ENCODE measurements at places on chromosomes 5 and 9.

DNA sequence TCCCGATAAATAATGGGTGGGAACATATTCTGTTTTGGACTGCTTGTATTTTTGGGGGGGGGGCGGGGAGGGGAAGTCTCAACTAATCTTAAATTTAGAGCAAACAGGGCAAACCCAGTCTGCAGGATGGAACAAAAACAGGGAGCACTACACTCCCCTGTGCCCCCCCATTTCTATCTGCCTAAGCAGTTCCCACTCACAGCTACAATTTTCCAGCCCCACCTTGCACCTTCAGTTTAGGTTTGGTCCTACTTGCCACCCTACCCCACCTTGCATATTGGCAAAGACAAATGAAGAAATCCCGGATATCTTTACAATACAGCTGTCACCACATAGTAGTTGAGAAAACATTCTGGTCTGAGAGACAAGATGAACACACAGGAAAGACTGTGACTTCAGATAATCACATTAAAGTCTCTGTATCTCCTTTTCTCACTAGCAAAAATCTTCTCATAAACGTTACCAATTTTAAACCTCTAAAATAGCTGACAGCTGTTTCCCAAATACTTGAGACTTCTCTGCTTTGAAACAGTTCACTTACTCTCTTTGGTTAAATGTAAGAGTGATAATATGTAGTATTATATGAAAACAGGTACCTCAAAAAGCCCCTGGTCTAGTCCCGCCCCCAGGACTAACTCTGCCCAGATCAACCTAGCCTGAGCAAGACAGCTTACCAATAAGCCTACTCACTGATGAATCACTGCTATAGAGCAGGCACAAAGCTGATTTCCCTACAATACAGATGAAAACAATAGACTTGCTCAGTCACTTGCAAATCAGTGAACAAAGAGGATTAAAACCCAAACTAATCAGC, 5.2 kb upstream of the RAPGEF6 start:
- no peak for DNase-seq

DNA sequence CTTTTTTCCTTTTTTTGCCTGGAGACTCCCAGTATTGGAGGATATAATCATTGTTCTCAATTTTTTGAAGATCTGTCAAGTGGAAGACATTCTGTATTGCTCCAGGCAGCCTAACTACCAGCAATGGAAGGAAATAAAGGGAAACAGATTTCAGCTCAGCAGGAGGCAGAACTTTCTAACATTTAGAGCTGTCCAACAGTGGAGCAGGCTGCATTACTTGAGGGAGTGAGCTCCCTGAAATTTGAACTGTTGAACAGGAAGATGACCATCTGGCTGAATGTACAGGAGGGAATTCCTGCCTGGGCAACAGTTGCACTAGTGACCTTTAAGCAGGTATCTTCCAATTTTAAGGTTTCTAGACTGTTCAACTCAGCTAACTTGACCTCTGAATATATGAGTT, 1.1 kb upstream of the GAPVD1 start:
- no peak for DNase-seq

DNA sequence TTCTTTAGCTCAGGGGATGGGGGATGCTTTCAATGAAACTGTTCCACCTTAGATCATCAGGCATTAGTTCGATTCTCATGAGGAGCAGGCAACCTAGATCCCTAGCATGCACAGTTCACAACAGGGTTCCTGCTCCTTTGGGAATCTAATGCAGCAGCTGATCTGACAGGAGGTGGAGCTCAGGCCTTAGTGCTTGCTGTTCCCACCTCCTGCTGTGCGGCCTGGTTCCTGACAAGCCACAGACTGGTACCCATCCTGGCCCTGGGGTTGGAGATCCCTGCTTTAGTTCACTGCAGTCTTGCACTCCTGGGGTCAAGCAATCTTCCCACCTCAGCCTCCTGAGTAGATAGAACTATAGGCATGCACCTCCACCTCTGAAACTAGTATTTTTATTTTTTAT, 1369.8 kb upstream of the NUDT12 start:
- no peak for DNase-seq

- DNase-seq: no peak
Measured at GRCh38 chr5:98187945-98188344, 585.5 kb upstream of the RGMB start.

- DNase-seq: no peak
Measured at GRCh38 chr9:37693260-37693659, 42.5 kb downstream of the FRMPD1 start.

- no peak for DNase-seq
Measured at GRCh38 chr5:2432076-2432920, 319.2 kb downstream of the IRX2 start.

- DNase-seq: no peak
Measured at GRCh38 chr5:78797936-78798672, 149.5 kb upstream of the LHFPL2 start.

GRCh38 chr9:136551401-136552116, 5.7 kb upstream of the NOTCH1 start:
- DNase-seq: no peak

All from HuH-7.5 (cell line).